Aorta (tissue), 5 donors: ENCODE measurements at places on chromosomes 1 and 21. TPM values are rescaled to one million over a fixed set of nuclear protein-coding genes. Genes with fewer than 3 reads are reported as not detected.
A peak's percentile ranks its signal among the peaks of the same experiment; 100 is the strongest.

OVAAL gene
- polyA plus RNA-seq, result not detected

FAM163A gene
- polyA plus RNA-seq, result not detected

GUCA2B gene
- 78.5 TPM for polyA plus RNA-seq

GRCh38 chr1:112866151-112866550, 89.8 kb downstream of the SLC16A1 start:
- DNase-seq, result peak; percentile 8

- no peak for DNase-seq
Measured at GRCh38 chr1:199020904-199021303, 382.1 kb downstream of the PTPRC start.

GRCh38 chr21:37006486-37007291, at the start of gene RIPPLY3:
Gene RIPPLY3, plus strand, starts transcription at chr21:37006702. Its CDS starts 71 bp downstream, at chr21:37006773.
- DNase-seq, result no peak

- no peak for DNase-seq
Measured at GRCh38 chr1:213891989-213892902, 95.5 kb upstream of the PROX1 start.
